ENCODE measurements at places on chromosomes 6 and 20.

DNA sequence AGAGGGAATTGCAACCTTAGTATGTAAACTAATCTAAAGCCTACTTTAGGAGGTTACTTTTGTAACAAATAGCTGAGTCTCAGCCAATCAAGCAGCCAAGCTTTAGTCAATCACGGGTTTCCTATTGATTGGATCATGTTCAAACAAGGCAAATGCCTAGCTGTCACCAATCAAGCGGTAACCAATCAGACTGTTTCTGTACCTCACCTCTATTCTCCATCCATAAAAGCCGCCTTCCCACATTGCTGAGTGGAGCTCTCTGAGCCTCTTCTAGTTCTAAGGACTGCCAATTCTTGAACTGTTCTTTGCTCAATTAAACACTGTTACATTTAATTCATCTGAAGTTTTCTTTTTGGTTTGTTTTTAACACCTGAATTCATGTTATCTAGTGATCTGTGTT lies 148.4 kb upstream of the BMP5 start:
- no peak for DNase-seq

DNA sequence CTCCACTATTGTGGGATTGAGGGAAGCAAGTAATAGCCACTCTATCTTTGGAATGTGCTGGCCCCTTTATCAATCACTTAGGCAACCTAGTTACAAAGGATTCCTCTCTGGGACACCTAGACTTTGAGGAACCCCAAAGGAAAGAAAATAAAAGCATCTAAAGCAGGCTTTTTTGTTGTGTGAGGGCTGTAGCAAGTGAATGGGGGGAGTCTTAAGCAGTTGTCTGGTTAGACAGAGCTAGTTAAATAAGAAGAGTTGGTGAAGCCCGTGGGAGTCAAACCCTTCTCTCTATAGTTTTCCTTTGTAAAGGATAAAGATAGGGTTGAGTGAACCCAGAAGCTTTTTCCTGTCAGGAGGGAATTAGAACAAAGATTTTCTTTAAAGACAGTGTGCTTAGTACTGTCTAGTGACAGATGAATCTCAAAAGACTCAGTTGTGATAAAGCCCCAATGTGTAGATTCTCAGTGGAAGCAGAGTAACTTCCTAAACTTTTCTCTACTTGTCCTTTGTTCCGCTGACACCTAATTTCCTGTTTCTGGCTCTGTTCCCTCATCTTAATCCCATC lies 63.3 kb downstream of the HDGFL1 start:
- no peak for DNase-seq

- DNase-seq, result no peak
These were observed 154.4 kb upstream of the STMND1 start for GRCh38 chr6:16947375-16948015.

DNA sequence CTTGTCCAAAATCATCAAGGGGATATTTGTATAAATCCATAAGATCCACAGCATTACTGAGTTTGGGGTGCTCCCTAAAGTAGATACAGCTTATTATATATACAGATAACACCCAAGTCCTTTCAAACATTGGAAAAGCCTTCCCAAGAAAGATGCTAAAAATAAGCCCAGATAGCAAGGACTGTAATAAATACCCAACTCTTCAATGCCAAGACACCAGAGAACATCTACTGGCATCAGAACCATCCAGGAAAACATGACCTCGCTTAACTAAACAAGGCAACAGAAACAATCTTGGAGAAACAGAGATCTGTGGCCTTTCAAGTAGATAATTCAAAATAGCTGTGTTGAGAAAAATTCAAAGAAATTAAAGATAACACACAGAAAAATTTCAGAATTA lies 761.4 kb downstream of the GRIK2 start:
- no peak for DNase-seq

GRCh38 chr20:34977365-34978091 lies 21.9 kb downstream of the MYH7B start:
- DNase-seq, result no peak

Data from nucleus accumbens (tissue), 56 donors.